ENCODE measurements at places on chromosomes 7 and 10.

- DNase-seq, result no peak
Observed at GRCh38 chr7:404812-405488, 114.7 kb downstream of the PDGFA start.

GRCh38 chr7:64892666-64893309 lies 10.3 kb upstream of the ZNF273 start:
- no peak for DNase-seq

- DNase-seq, result no peak
Observed at GRCh38 chr10:90986870-90987269, 66.0 kb upstream of the ANKRD1 start.

DNA sequence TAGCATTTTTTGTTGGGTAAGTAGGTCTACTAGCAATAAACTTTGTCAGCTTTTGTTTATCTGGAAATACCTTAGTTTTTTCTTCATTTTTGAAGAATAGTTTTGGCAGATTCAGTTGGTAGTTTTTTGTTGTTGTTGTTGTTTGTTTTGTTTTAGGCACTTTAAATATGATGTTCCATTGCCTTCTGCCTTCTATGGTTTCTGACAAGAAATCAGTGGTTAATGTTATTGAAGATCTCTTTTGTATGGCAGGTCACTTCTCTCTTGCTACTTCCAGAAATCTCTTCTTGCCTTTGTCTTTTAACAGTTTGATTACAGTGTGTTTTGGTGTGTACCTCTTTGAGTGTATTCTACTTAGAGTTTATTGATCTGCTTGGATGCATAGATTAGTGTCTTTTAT lies 41.8 kb upstream of the ZNF365 start:
- DNase-seq, result no peak

GRCh38 chr7:147595042-147595441 lies 995.5 kb upstream of the C7orf33 start:
- no peak for DNase-seq

GRCh38 chr7:20343205-20343604 lies 12.5 kb downstream of the ITGB8 start:
- no peak for DNase-seq

- no peak for DNase-seq
Observed at GRCh38 chr7:68224041-68224741, 1227.6 kb downstream of the TYW1 start.

DNA sequence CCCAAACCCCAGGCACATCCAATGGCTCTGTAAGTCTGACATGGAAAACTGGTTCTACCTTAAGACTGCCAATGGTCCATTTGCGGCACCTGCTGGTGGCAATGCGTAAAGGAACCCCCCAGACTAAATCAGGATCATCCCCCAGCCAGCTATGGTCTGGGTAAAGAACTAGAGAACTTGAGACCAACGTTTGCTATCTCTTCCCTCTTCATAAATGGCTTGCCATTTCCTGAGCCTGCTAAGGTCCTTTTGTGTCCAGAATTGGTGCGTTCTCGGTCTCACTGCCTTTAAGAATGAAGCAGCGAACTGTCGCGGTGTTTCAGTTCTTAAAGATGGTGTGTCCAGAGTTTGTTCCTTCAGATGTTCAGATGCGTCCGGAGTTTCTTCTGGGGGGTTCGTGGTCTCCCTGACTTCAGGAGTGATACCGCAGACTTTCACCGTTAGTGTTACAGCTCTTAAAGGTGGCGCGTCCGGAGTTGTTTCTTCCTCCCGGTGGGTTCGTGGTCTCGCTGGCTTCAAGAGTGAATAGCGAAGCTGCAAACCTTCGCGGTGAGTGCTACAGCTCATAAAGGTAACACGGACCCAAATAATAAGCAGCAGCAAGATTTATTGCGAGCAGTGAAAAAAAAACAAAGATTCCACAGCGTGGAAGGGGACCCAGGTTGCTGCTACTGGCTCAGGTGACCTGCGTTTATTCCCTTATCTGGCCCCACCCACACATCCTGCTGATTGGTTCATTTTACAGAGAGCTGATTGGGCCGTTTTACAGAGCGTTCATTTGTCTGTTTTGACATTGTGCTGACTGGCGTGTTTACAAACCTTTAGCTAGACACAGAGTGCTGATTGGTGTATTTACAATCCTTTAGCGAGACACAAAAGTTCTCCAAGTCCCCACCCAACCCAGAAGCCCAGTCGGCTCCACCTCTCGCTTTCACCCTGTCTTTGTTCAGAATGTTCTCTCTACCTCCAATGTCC lies 95.4 kb downstream of the ELMO1 start:
- no peak for DNase-seq

GRCh38 chr10:71065659-71066058 lies 146.7 kb upstream of the UNC5B start:
- DNase-seq, result peak; percentile 4

- DNase-seq, result peak; percentile 25
Observed at GRCh38 chr7:142579946-142580345, 169.3 kb upstream of the PRSS1 start.

GRCh38 chr7:105388356-105389087 lies at the start of gene SRPK2:
SRPK2 (minus strand) TSS chr7:105388921.
- DNase-seq, result peak; percentile 10

GRCh38 chr10:17563452-17563851 lies 53.7 kb downstream of the HACD1 start:
- DNase-seq, result no peak

- no peak for DNase-seq
Observed at GRCh38 chr7:35725280-35725680, 30.3 kb upstream of the HERPUD2 start.

DNA sequence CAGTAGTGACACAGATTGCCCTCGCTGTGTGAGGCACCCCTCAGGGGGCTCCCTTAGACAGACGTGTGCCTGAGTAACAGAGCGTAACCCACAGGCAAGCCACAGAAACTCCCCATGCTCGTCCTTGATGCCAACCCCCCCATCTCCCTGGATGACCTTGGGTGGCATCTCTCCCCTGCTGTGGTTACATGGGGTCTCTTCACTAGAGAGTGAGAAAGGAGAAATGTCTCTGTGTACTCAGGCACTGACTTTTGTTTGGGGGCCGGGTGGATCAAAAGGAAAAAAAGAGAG lies 1.1 kb upstream of the ASB10 start:
- no peak for DNase-seq

DNA sequence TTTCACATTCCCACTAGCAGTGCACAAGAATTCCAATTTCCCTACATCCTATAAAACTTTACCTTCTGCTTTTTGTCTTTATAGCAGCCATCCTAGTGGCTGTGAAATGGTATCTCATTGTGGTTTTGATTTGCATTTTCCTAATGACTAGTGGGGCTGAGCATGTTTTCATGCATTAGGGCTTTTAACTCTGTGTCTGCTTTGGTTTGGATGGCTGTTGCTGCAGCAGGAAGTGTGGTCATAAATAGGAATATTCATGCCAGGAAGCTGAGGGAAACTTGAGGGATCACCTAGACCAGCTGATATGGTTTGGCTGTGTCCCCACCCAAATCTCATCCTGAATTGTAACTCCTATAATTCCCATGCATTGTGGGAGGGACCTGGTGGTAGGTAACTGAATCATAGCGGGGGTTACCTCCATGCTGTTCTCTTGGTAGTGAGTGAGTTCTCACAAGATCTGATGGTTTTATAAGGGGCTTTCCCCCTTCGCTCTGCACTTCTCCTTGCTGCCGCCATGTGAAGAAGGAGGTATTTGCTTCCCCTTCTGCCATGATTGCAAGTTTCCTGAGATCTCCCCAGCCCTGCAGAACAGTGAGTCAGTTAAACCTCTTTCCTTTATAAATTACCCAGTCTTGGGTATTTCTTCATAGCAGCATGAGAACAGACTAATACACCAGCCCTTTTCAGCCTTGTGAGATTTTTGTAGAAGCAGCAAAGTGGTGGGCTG lies 181.8 kb upstream of the PITRM1 start:
- no peak for DNase-seq

GRCh38 chr10:122234416-122234815 lies 36.7 kb upstream of the BTBD16 start:
- DNase-seq, result no peak

GRCh38 chr10:43314626-43315495 lies 48.0 kb upstream of the RASGEF1A start:
- no peak for DNase-seq

DNA sequence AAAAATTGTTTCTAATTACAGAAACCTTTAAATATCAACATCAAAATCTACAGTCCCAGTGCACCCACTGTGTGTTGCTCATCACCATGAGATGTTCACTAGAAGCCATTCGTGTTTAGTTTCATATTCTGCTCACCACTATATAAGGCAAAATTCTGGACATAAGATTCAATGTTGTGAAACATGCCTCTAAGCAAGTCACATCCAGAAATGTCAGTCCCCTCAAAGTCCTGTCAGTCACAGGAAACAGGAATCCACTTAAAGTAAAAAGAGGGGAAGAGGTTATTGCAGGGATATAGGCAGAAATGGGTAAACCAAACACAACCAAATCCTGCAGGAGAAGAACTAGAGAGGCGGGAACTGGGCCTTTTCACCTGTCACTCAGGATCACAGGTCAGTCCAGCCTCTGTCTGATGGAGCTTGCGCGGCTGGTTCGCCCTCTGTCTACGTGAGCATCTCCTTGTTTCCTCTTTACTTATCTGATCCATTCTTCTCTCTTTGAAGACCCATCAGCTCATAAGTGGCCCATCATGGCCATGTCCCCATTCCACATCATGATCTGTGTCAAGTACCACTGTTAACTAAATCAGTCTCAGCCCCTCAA lies 58.4 kb downstream of the MYPN start:
- DNase-seq, result no peak

DNA sequence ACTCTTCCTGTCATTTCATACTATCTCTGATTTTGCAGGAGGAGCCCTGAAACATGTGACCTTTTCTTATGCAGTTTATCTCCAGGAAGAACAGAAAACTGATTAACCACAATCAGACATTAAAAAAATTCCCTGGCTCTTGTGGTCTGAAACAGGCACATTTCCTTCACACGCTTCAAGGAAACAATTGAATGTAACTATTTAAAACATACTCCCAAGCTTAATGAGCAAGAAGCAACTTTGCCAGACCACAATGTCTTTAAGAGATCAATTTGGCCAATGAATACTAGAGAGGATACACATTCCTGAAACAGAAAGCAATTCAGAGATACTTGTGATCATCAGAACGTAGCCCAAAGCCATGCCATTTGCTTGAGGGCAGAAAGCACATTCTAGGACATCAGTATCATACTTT lies 65.8 kb downstream of the PIP4K2A start:
- DNase-seq, result peak; percentile 98

DNA sequence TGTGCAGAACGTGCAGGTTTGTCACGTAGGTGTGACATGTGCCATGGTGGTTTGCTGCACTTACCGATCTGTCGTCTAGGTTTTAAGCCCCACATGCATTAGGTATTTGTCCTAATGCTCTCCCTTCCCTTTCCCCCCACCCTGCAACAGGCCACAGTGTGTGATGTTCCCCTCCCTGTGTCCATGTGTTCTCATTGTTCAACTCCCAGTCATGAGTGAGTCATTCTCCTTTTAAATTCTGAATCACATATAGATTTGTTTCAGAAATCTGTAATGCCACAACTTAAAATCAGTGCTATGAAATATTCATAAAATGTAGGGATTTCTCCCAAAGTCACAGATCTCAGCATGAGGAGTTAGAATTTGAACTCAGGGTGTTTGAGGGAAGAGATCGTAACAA lies 552.5 kb upstream of the MBL2 start:
- DNase-seq, result no peak

DNA sequence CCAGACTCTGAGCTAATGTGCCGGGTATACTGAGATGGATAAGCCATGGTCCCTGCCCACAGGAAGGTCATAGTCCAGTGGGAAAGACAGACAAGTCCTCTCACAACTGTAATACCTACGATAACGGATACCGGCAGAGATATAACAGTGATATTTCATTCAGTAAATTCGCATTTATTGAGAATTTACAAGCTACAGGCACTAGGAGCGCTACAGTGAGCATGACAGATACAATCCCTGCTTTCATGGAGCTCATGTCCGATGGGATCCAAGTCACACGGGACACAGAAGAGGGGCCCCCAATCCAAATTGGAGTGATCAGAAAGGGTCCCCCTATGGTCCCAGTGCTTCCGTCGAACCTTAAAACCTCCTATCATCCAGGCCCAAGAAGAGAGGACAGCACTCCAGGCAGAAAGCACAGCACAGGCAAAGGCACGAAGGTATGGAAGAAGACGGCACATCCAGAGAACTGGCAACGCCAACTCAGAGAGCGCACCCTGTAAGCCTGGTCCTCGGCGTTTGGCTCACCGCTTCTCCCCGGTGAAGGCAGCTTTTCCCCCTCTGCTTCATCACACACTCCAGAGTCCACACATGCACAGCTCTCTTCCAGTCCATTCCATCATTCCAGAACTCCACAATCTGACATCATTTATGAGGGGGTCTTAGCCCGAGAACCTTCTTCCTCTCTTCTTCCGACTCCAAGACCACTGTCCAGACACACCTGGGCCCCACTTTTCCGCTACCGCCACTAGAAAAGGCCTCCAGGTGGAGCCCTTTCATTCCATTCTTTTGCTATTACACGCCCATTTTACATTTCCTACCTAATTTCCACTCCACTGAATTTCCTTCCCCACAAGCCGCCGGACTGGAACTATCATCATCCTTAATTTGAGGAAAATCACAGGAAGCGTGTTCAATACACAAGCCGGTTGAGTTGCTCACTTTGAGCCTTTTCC lies 47.8 kb upstream of the NKX2-3 start:
- DNase-seq, result no peak

DNA sequence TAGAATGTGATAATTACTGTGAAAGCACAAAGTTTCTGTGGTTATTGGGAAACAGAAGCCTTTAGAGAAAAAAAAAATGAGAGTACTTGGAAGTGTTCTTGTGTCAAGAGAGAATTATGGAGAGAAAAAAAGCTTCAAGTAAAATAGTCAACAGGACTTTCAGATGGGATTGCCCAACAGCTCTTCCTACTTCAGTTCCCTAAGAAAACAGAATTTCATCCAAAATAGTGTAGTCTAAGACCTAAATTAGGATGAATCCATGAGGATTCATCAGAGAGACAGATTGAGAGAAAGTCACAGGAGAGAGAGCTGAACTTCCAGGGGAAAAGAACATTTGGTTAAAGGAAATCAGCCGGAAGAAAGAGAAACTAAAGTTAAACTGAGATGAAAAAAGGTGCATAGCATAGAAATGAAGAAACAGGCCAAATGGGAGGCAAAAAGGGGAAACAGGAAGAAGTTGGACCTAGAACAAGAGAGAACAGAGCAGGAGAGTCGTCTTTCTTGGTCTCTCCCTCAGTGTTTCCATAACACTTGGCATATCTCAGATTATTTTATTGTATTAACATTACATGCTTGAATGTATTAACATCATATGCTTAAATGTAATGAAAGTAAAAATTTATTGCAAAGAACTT lies 2.5 kb downstream of the SCIN start:
- no peak for DNase-seq

DNA sequence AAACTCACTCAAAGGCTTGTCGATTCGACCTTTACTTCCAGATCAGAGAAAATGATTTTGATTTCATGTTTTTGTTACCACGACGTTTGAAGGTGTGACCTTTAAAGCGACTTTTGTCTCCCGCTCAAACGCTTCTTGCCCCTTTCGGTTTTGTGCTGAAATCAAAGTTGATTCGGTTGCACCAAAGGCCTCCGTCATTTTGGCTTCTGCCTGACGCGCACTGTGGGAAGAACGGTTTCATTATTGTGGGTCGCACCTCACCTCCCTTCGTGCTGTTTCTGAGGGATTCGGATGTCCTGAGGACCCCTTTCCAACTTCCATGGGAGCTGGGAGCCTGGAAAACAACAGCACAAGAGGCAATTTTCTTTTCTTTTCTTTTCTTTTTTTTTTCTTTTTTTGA lies 176.9 kb downstream of the DNAJB6 start:
- no peak for DNase-seq

- DNase-seq, result no peak
Observed at GRCh38 chr10:86678999-86679792, 10.9 kb downstream of the LDB3 start.

Measured in kidney glomerular epithelial cell (primary cell).